ENCODE measurements at places on chromosomes 11 and 22.

- no peak for DNase-seq
Observed at GRCh38 chr22:44733426-44734106, 18.8 kb upstream of the ARHGAP8 start.

DNA sequence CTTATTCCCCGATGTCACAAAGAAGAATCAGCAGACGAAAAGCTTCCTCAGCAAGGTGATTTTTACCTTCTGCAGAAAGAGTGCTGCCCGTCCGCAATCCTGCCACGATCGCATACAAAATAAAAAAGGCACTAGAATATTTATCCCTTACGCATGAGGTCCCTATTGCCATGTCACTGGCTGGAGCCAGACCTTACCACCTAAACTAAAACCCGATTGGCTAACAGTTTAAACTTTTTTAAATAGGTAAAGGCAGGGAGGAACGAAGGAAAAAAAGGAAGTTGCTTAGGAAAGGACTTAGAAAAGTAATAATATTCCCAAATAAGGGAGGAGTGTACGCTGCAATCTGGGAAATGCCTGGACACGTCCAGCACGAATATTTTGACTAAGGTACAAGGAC lies 21.2 kb upstream of the ALDH3B2 start:
- DNase-seq: no peak

GRCh38 chr22:19745155-19746101 lies 15.2 kb upstream of the TBX1 start:
- DNase-seq: no peak

DNA sequence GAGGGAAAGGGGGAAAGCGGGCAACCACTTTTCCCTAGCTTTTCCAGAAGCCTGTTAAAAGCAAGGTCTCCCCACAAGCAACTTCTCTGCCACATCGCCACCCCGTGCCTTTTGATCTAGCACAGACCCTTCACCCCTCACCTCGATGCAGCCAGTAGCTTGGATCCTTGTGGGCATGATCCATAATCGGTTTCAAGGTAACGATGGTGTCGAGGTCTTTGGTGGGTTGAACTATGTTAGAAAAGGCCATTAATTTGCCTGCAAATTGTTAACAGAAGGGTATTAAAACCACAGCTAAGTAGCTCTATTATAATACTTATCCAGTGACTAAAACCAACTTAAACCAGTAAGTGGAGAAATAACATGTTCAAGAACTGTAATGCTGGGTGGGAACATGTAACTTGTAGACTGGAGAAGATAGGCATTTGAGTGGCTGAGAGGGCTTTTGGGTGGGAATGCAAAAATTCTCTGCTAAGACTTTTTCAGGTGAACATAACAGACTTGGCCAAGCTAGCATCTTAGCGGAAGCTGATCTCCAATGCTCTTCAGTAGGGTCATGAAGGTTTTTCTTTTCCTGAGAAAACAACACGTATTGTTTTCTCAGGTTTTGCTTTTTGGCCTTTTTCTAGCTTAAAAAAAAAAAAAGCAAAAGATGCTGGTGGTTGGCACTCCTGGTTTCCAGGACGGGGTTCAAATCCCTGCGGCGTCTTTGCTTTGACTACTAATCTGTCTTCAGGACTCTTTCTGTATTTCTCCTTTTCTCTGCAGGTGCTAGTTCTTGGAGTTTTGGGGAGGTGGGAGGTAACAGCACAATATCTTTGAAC lies 6.8 kb downstream of the MALAT1 start:
- DNase-seq: no peak

GRCh38 chr22:24189249-24190158 lies 8.2 kb downstream of the SUSD2 start:
- DNase-seq: no peak

DNA sequence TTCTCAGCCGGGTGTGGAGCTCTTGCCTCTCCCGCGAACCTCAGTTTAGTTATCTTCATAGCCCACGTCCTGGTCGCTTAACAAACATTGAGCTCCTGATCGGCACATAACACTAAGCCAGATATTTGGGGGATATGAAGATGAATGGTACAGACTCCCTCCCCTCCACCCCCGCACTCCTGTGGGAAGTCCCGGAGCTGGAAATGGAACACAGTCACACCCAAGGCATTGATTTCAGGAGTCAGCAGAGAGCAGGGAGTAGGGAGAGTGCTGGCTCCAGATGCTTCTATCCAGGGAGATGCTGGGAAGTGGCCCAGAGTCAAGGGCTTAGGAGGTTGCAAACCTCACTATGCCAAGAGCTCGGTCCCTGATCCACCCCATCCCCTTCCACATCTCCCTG lies 26.1 kb upstream of the CABP7 start:
- no peak for DNase-seq

DNA sequence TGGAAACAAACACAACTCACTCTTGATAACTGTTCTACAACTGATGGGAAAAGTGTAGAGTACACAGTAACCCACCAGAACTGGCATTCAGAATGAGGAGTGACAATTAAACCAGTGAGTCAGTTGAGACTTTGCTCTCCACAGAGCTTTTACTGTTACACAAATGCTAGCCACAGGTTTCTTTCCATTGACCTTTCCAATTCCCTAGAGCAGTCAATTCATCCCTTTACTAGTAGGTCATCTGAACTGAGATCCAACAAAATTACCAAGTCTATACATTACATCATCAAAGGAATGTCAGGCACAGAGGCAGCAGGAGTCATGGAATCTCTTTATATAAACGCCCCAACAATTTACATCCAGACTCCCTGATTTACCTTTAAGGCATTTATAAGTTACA lies 65.9 kb downstream of the PHF21A start:
- DNase-seq: no peak

DNA sequence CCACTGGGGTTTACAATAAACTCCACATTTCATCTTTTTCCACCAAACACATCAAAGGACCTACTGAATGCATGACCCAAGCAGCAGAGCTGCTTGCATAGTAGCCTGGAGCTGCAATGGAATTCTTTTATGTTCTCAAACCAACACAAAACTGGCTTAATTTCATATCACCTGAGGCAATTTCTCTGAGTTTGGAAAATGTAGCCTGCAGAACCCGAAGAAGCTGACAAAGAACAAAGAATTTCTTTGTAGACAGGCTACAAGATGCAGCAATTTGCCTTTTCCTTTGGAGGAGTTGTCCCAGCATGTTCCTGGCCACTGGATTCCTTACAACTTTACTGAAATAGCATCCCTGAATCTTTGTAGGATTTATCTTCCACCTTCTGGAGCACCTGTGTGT lies 5.5 kb upstream of the TECTA start:
- no peak for DNase-seq

DNA sequence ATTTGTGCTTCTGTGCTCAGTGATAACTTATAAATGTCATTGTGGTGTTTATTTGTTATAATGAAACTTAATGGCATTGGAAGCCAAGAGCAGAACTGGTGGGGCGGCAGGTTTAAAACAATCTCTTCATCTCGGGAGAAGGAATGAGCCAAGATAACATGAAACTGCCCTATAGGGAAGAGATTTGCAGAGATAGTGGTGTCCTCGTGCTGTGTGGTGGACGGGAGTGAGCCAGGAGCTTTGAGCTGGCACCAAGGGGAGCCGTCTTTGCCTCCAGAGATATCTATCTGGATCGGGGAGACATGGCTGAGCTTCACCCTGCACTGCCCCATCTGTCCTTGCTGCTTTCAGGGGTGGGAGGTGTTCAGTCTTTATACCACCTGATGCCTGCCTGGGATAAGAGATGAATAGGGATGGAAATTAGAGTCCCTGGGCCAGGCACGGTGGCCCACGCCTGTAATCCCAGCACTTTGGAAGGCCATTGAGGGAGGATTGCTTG lies 189.6 kb downstream of the ST3GAL4 start:
- no peak for DNase-seq

DNA sequence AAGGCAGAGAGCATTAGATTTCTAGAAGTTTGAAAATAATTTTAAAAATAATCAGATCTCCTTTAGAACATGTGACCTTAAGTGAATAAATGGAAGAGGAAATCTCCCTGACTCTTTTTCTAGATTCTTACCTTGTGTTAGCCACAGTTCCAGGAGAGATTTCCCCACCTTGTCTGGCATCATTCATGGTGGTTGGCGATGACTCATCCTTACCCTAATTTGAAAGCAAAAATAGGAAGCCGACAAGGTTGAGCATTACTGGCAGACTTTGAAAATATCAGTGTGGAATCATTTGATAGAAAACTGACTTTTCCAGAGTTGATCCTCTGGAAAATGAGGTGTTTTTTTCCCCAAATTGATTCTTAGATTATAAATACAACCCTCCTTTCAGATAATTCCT lies 48.1 kb downstream of the CNTN5 start:
- DNase-seq: no peak

Data from stimulated activated CD8-positive, alpha-beta memory T cell treated with anti-CD3 and anti-CD28 coated beads, Interleukin-2, amount 100 ng/mL, for 1 hour (primary cell).